ENCODE measurements at places on chromosomes 7 and 10.

- DNase-seq, result no peak
Measured at GRCh38 chr7:64832136-64832535, 37.9 kb downstream of the ZNF138 start.

- no peak for DNase-seq
Measured at GRCh38 chr7:39062811-39063210, 85.1 kb downstream of the POU6F2 start.

- DNase-seq, result peak; percentile 75
Measured at GRCh38 chr7:2978408-2978807, 65.3 kb downstream of the CARD11 start.

DNA sequence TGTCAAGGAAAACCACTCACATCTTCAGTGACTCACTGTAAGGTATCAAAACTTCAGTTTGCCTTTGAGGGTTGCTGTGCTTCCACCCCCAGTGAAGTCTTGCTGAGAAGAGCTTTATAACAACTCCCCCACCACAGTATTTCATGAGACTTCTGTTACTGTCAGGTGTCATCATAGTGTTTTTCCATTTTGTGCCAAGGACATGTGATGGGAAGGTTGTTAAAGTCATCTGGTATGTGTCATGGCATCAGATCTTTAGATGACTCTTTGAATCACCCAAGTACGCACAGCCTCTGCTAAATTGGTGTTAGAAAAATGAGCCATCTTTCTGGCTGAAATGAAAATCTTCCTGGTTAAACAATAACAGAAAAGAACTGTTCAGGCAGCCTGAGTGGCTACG, 115.0 kb upstream of the CCDC6 start:
- no peak for DNase-seq

DNA sequence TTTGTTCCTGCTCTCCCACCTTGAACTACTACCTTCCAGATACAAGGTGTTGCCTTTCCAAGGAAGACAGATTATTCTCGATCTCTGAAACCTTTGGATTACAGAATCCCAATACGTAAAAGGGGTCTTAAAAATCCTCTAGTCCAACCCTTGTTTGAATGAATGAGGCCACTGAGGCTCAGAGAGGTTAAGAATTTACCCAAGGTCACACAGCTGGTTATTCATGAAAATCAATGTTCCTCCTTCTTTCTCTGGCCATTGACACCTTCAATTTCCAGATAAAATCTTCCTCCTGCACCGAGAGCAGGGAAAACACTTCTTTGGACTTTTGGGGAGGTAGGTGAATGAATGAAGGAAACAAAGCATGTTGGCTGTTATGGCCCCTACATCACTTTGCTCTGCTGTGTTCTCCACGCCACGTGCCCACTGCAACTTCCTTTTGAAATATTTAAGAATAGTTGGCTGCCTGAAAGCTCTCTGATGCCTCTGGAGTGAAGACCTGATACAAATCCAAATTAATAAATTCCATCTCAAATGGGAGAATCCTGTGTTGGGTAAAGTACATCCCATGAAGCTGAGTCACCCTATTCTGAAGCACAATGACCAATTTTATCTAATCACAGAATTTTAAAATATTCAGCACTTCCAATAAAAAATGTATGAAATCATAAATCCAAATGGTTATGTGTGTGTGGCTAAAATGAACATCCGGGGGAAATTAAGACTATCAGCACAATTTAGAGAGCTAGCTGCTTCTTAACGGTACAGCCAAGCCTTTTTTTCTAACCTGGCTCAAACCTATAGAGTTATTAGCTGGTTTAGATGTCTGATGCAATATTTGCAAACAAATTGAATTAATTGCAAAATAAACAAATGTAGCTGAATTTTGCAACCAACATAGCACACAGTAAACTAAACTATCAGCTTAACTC, 7.3 kb downstream of the SVIL start:
- no peak for DNase-seq

DNA sequence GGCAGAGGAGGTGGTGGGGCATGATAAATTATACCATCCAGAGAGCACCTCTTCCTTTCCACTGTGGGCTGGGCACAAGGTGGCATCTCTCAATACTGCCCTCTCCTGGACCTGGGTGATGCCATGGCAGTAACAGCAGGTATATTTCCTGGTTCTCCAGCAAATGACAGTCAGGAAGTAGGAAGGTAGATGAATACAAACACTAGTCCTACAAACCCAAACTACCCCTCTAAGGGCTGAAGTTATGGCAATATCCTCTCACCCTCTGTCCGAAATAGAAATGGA, 1004.9 kb downstream of the KCNMA1 start:
- no peak for DNase-seq

DNA sequence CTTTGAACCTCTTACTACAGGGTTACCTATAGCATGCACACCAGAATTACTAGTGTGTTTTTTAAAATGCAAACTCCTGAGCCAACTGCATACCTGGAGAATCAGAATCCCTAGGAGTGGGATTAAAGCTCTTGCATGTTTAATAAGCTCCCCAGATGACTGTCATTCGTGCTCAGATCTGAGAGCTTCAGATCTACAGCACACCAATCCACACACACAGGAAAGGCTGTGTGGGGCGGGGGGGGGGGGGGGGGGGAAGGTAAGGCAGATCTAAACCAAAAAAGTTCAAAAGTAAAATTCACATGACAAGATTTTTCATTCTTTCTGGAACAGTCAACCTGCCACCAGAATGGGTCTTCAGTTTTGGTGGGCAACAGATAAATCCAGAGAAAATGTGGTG, 5.5 kb downstream of the FAM3C start:
- no peak for DNase-seq

- no peak for DNase-seq
Measured at GRCh38 chr7:32066441-32066840, 3.8 kb downstream of the PDE1C start.

- DNase-seq, result no peak
Measured at GRCh38 chr7:47497367-47498096, 84.4 kb downstream of the TNS3 start.

- no peak for DNase-seq
Measured at GRCh38 chr7:50805447-50806125, 22.9 kb upstream of the GRB10 start.

GRCh38 chr10:132899054-132899750, 43.2 kb downstream of the CFAP46 start:
- no peak for DNase-seq

GRCh38 chr7:16130111-16131110, 290.9 kb downstream of the CRPPA start:
- no peak for DNase-seq

- no peak for DNase-seq
Measured at GRCh38 chr10:89073719-89074118, 83.1 kb downstream of the FAS start.

DNA sequence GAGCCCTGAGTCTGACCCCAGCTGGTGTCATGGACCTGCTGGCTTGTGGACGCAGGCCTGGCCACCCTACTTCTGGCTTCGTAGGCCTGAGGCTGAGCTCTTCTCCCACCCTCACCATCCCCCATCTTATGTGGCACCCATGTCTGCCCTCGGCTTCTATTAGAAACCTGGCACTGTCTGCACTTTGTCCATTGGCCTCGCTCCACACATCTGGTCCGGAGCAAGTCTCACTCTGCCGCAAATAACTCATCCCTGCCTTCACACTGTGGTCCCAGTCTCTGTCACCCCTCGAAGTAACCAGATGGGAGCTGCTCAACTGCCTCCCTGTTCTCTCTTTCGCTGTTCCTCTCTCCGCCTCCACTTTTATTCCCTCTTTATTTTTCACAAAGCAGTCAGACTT, 78.6 kb downstream of the TRRAP start:
- no peak for DNase-seq

GRCh38 chr10:13016426-13016825, 14.9 kb upstream of the CCDC3 start:
- DNase-seq, result no peak

- DNase-seq, result no peak
Measured at GRCh38 chr7:1762238-1762945, 92.3 kb downstream of the ELFN1 start.

GRCh38 chr7:127678947-127679346, 27.0 kb downstream of the SND1 start:
- no peak for DNase-seq

DNA sequence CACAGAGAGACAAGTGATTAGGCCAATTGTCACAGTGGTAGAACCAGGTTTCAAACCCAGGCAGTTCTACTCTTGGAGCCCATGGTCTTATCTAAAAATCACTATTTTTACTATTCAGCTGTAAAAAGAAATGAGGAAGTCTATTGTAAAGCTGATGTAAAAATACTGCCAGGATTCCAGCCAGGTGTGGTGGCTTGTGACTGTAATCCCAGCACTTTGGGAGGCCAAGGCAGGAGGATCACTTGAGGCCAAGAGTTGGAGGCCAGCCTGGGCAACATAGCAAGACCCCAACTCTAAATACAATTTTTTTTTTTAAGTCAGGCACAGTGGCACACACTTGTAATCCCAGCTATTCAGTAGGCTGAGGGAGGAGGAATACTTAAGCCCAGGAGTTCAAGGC, 40.4 kb downstream of the HIP1 start:
- DNase-seq, result no peak

- no peak for DNase-seq
Measured at GRCh38 chr7:130065500-130066152, 4.7 kb upstream of the KLHDC10 start.

GRCh38 chr10:51911723-51912122, 212.3 kb upstream of the CSTF2T start:
- no peak for DNase-seq

DNA sequence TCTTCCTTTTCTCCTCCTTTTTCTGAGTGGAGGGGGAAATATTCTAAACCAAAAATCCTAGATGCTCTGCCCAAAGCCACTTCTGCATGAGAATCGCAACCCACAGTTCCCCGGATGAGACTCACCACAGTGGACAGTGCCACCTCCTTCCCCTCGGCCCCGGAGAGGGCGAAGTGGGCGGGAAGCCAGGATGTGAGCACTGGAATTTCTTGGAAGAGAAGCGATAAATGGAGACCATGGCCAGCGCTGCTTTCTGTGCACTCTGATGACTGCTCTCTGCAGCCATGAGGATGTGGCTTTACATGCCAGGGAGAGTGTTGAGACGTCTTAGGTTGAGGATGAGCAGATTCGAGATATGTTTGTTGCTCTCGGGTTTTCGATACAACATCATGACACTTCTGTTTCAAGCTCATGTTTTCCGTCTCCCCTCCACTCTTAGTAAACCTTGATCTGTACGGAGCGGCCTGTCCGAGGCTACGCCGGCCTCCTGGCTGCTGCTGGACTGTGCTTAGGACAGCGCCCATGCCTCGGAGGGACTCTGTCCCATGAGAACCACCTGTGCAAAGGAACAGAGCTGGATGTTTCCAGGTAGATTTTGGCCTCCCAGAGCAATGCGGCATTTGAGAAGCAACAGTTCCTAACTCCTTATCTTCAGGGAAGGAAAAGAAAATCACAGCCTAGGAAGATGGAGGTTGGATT, 414.6 kb upstream of the FOXK1 start:
- DNase-seq, result no peak

DNA sequence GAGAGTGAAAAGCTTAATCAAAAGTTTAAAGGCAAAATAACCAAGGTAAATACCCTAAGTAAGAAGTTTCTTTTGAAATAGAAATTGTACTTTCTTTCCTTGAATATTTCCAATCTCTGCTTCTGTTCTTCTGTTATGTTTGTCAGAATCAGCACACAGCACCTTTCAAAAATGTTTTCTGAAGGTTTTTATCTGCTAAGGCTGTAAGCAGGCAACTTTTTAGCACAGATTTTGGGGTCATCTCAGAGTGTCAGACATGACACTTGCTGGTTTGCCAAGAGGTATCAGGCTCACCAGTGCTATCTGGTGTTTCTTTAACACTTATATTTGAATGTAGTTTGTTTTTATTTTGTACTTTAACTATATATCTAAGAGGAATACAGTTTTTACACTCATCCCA, 94.2 kb downstream of the CDK6 start:
- DNase-seq, result no peak

DNA sequence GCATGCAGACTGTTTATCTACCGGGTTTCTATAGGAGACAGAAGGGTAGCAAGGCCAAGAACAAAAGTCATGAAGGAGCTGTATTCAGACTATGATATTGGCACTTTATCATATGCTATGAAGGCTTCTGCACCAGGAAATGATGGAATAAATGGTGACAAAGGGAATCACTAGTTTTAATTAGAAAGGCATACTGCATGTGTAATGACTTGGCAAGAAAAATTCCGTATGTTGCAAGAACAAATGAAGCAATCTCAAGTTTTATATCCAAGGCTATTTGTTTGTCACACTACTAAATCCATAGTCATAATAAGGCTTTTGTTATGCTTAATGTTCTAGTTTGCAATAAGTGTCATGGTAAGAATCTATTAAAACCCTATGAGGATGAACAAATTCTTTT, 230.9 kb downstream of the ZEB1 start:
- DNase-seq, result no peak

DNA sequence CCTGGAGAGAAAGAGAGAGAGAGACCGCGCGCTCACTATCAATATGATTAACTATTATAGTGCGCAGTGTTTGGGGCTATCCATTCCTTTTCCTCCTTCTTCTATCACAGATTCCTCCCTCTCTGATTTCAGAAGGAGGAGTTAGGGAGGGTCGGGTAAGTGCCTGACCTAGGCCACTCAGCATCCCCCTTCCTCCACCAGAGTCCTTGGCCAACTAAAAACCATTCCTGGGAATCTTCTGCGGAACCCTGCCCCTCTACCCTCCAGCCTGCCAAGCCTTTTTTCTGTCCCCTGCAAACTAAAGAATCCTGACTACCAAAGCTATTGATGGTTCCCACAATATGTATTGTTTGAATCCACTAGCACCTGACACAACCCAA, 256.2 kb upstream of the NFE2L3 start:
- no peak for DNase-seq

DNA sequence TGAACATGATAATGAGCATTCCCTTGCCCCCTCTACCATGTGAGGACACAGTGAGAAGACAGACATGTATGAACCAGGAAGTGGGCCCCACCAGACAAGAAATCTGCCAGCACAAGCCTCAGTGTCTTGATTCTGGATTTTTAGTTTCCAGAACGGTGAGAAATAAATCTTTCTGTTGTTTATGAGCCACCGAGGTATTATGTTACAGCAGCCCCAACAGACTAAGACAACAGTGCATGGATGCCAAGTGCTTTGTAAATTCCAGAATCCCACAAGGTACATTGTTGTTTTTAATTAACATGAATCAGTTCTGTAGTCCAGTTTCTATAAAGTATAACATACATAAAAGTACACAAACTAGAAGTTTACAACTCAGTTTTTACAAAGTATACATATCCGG, 162.2 kb downstream of the ARHGAP21 start:
- DNase-seq, result no peak

DNA sequence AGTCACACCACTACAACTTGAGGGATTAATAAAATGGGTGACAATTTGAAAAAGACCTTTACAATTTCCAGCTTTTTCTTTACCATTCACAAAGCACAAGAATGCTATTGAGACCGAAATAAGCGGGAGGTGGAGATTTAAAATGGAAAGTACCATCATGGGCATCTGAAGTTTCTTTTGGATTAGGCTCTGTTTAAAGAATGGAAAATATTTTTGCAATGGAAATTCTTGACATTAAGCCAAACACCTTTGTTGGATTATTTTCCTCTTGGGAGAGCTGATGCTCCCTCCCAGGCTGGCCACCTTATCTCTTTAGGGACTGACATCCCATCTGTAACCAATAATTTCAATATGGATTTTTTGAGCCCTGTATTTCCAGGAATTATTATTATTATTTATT, 62.5 kb downstream of the BPGM start:
- DNase-seq, result no peak

GRCh38 chr7:159094023-159094740, 50.5 kb downstream of the VIPR2 start:
- no peak for DNase-seq

GRCh38 chr7:151240536-151240935, 8.0 kb downstream of the SMARCD3 start:
- DNase-seq, result no peak
